ENCODE measurements at places on chromosomes 6 and 20.

GRCh38 chr20:11302436-11302835, 615.3 kb upstream of the BTBD3 start:
- no peak for DNase-seq

DNA sequence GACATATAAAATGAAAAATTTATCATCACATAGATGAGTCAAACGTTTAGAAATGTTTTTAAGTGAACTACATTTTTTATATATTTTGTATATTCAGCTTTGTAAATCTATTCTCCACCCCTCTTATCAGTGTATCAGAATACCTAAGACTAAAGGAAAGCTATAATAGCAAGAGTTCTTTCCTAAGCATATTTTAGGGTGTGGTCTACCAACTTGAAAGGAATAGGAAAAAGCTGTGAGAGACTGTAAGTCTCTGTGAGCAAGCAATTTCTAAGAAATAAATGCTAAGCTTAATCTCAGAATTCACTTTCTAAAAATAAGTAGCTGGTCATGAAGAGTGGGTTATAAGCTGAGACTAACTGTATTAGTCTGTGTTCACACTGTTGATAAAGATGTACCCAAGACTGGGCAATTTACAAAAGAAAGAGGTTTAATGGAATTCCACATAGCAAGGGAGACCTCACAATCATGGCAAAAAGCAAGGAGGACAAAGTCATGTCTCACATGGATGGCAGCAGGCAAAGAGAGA, 175.4 kb upstream of the PREP start:
- no peak for DNase-seq

DNA sequence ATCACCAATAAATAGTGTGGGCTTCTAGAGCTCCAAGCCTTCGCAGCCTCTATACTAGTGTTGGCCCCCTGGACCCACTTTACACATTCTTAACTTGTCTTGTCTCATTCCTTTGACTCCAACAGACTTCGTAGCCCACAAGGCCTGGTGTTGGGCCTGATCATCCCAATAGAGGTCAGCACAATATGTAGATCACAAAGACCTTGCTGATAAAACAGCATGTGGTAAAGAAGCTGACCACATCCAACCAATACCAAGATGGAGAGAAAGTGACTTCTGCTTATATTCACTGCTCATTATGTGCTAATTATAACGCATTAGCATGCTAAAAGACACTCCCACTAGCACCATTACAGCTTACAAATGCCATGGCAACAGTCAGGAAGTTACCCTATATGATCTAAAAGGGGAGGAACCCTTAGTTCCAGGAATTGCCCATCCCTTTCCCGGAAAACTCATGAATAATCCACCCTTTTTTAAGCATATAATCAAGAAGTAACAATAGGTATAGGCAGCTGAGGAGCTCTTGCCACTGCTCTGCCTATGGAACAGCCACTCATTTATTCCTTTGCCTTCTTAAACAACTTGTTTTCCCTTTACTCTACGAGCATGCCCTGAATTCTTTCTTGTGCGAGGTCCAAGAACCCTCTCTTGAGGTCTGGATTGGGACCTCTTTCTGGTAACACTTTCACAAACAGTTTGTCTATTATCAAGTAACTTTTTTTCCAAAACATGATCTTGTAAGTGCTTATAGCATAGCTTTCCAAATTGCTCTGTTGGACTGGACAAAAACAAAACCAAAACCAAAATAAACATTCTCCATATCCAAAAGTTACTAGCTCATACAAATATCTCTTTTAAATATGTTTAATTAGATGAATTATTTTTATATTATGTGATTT, 54.6 kb upstream of the ECHDC1 start:
- no peak for DNase-seq

- no peak for DNase-seq
Measured at GRCh38 chr6:90938122-90938521, 351.2 kb upstream of the MAP3K7 start.

GRCh38 chr6:816510-817084, 123.7 kb upstream of the EXOC2 start:
- DNase-seq, result no peak
